ENCODE measurements at places on chromosomes 12 and 14.
A peak's percentile ranks its signal among the peaks of the same experiment; 100 is the strongest.

DNA sequence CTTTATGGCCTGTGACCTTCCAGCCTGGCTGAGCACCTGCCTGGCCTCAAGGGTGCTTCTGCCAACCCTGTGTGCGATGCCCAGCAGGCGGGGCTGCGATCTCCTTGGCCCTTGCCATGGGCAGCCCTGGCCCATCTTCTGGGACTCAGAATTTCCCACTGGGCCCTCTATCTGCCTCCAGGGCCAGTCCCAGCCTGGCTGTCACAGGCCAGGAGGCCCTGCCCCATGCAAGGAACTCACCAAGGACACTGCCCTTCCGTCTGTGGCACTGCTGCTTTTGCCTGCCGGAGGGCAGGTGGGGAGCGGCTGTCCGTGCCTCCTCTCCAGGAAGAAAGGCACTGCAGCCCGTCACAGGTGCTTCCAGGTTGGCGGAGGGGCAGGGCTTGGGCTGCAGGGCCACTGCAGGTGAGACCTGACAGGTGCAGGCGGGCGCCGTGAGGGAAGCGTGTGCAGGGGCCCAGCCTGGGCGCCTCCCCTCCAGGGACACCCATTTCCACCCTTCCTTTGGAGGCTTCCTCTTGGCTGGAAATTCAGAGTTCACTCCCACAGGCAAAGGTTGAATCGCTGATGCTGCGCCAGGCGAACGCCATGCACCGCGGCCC, 177.8 kb downstream of the KIF26A start:
- no peak for DNase-seq

DNA sequence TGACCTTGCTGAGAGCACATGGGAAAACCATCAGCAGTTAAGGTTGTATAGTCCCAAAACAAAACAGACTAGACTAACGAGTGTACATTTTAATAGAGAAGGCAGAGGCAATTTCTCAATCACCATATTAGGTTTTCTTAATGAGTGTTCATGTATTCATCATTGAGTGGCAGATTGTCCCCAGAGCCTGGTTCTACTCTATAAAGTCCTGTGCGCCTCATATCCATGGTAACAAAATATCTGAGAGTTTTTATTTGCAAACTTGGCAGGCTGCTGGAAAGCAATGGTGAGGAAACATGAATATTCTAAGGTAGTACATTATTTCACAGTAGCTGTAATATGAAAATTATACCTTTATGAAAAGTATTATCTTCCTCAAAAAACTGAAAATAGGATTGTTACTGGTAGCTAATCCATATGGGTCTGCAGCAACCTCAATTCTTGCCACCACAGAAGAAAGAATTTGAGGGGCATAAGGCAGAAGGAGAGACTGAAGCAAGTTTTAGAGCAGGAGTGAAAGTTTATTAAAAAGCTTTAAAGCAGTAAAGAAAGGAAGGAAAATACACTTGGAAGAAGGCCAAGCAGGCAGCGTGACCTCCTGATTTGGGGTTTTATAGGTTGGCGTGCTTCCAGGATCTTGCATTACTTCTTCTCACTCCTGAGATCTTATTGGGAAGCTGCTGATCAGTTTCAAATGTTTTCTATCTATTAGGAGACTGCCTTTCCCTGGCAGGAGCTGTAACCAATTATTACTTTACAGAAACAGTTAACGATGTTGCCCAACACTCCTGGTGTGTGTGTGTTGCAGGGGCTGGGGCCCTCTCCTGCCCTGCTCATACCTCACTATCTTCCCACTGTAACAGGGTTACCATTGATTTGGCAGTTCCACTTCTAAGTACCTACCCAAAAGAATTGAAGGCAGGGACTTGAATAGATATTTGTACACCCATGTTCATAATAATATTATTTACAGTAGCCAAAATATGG, 154.0 kb upstream of the NUDT4 start:
- no peak for DNase-seq

DNA sequence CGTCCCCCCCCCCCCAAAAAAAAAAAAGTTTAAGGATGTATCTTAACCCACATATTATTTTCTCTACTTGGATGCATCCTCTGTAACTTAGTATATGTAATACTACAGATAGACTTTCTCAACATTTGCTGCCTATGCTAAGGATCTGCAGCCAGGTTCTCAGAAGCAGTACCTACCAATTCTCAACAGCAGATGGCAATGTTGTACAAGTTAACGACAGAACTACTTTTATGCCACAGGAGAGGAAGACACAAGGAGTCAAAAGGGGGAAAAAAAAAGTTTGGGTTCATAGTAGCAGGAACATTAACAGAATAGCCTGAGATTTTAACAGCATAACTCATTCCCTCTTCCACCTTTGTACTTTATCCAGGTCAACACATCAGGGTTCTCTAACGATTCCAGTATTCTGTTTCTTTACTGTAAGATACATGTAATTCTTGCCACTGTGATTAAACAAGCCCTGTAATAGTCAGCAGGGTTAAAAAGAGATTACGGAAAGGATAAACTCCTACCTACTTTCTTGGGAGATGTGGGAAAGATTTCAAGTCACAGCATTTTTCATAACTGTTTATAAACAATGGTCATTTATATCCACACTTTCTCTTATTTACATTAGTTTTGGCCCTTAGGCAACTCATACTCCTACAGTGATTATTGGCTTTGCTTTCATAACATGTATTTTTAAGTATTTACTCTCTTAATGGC, 5.7 kb upstream of the NEK9 start:
- peak; percentile 54 for DNase-seq

- no peak for DNase-seq
Measured at GRCh38 chr14:89625244-89625713, 208.2 kb upstream of the FOXN3 start.

DNA sequence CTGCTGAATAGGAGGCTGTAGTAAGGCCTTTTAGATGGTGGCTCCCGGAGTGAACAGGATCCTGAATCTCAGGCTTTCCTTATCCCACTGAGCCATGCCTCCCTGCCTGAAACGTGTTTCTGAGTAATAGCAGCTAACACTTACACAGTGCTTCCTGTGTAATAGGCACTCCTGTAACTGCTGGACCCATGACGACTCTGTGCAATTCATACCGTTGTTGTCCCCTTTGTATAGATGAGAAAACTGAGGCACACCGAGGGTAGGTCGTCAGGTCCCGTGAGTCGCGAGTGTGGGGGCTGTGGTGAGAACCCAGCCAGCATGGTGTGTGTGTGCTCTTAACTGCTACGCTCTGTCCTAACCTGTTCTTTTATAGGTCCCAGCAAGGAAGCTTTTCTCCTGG, 193.6 kb downstream of the CACNA1C start:
- no peak for DNase-seq

DNA sequence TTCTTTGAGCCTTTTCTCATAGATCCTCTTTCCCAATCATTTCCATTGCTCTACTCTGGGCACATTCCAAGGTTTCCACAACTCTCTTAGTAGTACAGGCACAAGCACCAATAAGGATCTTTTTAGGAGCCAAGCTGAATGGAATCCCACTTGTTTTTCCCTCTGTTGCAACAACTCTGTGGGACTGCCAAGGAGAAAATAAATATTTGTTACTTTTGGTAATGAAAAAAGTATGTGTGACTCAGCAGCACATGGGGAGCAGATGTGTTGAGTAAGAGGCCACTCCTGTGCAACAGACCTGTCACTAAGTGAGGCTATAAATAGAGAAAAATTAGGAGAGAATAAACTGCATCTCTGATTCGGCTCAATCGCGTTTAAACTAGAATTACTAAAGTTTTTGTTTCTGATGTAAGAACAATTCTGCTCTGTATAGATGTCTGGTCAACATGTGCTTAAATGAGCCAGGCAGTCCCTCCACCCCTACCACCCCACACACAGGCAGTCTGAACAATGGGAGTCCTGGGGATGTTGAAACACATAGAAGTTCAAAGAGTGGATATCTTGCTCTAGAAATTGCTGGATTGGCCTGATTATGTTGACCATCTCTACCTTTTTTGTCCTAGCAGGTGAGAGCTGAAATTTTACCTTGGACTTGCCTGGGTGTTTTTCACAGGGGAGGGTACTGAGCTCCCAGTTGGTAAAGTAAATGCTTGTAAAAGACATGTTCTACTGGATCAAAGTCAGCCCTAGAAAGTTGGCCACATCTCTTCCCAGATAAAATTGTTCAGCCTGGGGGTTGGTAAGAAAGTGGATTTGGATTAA, 244.3 kb upstream of the NOVA1 start:
- DNase-seq: no peak

DNA sequence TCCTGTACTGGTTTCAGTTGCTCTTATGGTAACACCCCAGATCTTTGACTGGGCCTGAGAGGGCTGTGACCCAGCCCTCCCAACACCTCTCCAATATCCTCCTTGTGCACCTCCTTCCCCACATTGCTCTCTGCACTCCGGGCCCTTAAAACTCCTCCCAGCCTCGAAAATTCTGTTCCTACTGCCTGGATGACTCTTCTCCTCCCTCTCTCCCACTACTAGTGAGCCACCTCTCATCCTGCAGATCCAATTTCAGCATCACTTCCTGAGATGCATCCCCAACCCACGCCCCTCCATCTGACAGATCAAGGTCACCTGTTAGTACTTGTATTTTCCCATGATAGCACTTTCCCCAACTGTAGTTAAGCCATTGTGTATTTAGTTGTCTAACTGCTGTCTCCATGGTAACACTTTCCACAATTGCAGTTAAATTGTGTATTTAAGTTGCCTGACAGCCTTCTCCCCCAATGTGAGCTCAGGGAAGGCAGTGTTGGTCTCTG, 11.5 kb upstream of the NT5DC3 start:
- DNase-seq: no peak

GRCh38 chr12:7113389-7113871, 4.4 kb upstream of the C1RL start:
- no peak for DNase-seq

GRCh38 chr12:127170226-127171180, 1096.5 kb upstream of the TMEM132C start:
- no peak for DNase-seq

DNA sequence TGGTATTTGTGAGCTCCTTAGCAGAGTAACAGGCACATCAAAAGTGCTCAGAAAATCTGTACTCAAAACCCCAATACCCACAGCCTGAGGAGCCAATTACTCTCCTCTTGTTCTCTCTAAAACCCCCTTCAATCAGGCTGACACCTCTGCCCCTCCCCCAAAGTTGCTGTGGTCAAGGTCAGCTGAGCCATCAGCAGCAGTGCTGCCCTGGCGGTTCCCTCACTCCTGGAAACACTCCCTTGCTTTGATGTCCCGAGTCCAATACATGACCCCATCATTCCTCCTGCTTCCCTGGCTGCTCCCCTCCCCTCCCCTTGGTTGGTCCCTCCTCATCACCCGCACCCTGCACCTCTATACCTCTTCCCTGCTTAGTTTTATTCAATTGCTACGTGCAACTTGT, 57.2 kb upstream of the C14orf132 start:
- DNase-seq: no peak

- DNase-seq: no peak
Measured at GRCh38 chr12:19248929-19249602, 119.5 kb downstream of the PLEKHA5 start.

DNA sequence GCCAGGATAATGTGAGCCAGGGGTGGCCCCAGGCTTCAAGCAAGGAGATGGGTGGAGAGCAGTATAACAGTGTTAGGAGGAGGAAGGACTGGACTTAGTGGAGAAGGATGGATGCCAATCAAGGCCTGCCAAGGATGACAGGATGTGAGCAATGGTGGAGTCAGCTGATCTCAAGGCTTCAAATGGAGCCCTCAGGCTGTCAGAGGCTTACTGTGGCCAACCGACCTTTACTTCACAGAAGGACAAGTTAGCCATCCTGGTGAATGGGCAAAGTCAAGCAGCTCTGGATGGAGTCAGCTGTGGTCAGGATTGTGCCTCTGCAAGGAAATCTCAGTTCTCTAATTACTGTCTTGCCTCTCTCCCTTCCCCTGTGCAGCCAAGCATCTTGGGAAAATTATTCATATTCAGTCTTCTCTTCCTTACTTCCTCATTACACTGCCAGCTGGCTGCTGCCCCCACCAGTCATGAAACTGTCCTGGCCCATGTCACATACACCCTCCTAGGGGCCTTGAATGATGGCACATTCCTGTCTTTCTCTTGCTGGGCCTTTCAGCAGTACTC, 7.6 kb upstream of the STAT6 start:
- no peak for DNase-seq

GRCh38 chr14:23101213-23101970, 3.4 kb downstream of the CIROP start:
- no peak for DNase-seq

DNA sequence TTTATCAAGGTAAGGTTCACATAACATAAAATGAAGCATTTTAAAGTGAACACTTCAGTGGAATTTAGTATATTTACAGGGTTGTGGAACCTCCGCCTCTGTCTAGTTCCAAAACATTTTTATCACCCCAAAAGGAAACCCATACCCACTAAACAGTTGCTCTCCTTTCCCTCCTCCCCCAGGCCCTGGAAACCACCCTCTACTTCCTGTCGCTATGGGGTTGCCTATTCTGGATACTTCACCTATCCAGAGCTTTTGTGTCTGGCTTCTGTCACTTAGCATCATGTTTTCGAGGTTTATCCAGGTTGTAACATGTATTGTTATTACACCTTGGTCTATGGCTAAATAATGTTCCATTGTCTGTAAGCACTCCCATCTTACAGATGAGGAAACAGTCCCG, 27.7 kb upstream of the ZFP36L1 start:
- no peak for DNase-seq

GRCh38 chr12:40992674-40993073, 195.4 kb upstream of the PDZRN4 start:
- DNase-seq: no peak

DNA sequence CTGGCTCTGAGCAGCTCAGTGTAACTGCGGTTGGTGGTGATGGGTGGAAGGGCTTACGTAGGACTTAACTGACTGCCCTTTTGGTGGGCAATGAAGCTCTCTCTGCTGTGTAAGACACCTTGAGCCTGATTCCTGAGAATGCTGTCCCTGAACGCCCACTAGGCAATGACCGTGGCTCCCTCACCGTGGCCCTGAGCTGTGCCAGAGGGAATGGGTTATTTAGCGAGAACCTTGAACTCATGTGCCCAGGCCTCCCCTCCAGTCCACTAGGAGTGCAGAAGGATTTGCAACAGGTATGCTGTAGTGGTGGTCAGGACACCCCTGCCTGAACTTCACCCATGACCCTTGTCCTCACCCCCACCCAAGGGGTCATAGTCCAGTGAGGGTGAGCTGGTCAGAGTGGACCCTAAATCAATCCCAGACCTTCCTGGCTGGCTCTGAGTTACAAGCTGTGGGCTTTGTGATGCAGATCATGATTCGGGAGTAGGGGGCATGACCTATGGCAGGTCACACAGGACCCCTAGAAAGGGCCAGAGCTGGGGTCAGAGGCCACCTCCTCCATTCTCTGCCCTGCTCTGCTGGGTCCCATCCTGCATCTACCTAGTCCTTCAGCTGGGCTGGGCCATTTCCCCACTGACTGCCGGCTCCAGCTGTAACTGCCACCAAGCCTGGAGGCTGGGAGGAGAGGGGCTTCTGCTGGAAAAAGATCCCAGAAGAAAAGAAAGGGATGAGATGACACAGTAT, 14.5 kb upstream of the ANKRD33 start:
- DNase-seq: no peak

DNA sequence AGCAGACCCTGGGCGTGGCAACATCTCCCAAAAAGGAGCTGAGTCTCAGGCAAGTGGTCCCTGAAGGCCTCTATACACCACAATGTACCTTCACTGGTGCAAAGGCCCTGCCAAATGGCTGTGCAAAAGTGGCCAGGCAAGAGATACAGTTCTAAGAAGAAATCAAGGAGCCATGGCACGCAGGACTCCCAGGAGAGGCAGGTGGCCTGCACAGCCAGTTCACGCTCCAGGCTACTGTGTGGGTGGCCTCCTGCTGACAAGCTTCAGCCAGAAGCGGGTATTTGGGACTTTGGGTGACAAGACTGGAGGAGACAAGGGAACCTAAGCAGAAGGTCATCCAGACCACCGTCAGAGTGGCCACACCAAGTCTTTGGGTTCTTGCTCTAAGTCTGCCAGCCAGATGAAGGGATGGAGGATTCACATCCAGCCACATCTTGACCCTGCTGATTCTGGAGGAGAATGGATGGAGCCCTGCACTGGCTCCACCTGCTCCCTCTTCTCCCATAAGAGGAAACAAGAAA, 20.5 kb upstream of the ZFP36L1 start:
- no peak for DNase-seq

Data from stimulated activated CD4-positive, alpha-beta T cell treated with anti-CD3 and anti-CD28 coated beads, TNF-alpha, amount 100 ng/mL, for 48 hours (primary cell).